ENCODE measurements at places on chromosomes 7 and 10.

DNA sequence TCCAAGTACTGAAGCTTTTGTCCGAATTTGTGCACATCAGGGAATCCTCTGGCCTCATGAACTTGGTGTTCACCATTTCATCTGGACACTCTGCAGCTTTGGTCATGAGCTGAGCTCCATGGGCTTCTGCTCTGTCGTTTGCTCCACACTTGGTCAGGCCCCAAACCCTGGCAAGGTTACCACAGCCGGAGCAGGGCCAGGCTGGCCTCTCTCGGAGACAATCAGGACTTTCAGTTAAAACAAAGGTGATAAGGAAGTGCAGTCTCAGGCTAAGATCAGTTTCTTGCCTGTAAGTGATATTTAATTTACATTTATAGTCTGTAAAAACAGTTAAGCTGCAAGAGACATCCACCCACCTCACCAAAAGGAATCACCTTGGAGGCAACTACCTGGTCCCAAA is 558.9 kb downstream of the PARD3 start:
- DNase-seq = no peak

DNA sequence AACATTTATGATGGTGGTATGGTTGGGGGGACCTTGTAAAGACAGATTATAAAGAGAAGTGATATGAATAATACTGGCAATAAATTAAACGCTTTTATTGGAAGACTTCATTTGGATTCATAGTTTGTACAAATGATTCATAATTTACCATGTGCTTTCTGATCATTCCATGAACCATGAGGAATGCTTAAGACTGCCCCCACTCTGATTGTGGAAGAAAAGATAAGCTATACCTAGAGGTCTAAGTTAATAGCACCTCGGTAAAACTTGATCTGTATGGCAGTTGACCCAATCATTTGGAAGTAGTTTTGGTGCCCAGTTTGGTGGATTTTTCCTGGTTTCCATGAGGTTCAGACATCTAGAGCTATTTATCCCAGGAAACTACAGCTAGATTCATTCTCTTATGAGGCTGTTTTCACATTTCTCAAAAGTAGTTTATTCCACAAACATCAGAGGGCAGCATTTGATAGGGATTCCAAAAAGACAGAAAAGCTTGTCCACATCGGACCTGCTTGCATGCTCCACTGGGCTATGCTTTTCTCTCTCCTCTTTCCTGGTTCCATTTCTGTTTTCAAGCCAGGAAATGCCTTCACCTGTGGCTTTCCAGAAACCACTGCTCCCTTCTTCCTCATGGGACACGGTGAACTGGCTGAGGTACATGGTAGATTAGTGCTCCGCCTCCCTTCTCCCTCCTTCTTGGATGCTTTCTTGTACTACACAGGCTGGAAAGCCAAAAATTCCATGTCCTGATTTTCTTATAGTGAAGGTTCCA is 29.2 kb downstream of the TFAM start:
- peak; percentile 77 for DNase-seq

DNA sequence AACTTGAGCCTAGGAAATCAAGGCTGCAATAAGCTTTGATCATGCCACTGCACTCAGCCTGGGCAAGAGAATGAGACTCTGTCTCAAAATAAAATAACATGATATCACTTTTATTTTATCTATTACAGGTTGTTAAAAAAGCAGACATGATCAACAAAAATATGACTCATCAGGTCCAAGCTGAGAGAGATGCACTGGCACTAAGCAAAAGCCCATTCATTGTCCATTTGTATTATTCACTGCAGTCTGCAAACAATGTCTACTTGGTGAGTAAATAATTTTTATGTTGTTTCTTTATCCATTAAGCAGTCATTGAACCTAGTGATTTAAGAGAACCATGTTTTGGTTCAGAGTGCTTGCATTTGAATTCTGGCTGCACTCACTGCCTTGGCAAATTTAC is 3.3 kb downstream of the MASTL start:
- no peak for DNase-seq

DNA sequence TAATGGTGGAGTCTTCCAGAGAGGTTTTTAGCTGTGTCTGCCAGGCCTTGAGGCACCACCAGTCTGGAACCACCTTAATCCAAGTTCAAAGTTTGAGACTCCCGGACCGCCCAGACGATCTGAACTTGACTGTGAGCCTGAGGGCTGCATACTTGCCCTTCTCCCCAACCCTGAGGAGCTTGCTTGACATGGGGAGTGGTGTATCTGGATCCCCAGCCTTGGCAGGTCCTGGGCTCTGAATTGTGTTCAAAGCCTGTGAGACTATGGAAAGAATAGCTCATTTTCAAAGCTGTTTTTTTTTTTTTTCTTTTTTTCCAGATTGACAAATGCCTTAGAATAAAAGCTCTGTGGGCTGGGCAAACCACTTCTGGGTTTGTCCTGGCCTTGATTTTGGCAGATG is 22.3 kb upstream of the CAMK1D start:
- no peak for DNase-seq

DNA sequence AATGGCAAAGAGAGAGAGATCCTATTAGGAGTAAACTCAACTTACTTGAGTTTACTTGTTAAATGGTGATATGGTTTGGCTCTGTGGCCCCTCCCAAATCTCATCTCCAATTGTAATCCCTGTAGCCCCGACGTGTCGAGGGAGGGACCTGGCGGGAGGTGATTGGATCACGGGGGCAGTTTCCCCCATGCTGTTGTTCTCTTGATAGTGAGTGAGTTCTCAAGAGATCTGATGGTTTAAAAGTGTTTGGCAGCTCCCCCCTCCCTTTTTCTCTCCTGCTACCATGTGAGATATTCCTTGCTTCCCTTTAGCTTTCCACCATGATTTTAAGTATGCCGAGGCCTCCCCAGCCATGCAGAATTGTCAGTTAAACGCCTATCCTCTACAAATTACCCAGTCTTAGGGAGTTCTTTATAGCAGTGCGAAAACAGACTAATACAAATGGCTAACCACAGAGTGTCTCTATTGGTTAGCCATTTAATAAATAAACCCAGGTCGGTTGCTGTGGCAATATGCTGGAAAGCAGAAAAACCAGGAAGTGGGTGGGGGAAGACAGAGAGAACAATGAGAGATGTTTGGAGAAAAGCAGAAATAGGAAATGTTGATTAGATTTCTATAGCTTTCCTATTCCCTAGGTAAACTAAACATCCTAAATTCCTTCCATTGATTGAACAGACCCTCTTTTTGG is 3.0 kb upstream of the STMP1 start:
- no peak for DNase-seq

DNA sequence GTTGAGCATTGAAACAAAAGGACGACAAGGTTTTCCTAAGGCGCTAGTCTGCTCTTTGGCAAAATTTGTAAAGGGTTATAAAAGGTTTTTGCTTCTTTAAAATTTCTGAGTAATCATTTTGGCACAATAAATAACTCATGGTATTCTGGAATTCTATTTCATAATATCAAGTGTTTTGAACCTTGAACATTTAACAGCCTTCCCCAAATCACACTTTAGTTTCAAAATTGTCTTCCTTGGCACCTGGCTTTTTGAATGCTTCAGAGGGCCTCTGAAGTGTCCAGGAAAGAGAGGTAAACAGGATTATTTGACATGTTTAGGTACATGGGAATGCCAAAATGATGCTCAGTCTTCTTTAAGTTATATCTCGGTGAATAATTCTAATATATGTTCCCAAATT is 220.8 kb downstream of the PHF14 start:
- DNase-seq = no peak

DNA sequence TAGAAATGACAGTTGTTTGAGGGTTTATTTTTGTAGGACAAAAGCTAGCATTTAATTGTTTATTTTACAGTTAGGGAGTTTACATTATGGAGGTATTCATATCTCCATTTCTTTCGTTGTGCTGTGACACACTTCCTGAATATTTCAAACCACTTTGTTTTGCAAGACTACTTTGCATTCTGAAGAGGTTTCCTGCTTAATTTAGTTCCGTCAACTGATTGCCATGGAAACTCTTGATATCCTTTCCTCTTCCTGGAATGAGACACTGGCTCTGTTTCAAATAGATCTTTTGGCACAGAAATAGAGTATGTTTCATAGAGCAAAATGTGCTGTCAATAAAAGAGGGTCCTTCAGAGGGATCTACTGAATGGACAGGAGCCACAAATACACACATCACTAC is 159.5 kb upstream of the AGR3 start:
- peak; percentile 85 for DNase-seq

DNA sequence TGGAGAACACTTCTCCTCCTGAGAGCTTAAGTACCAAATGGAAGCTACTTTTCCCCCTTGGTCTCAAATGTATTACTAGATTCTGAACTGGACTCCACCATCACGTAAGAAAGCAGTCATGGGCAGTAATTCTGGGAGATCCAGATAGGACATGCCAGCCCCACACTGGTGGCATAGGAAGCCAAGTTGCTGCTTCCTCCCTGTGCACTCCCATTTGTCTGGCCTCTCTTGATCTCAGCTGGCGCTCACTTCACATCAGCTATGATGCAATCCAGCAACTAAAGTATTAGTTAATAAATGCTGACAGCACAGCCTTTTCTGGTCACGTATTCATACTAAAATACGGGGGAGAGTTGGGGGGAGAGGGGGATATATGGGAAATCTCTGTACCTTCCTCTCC is 3.4 kb upstream of the IL6 start:
- peak; percentile 23 for DNase-seq

DNA sequence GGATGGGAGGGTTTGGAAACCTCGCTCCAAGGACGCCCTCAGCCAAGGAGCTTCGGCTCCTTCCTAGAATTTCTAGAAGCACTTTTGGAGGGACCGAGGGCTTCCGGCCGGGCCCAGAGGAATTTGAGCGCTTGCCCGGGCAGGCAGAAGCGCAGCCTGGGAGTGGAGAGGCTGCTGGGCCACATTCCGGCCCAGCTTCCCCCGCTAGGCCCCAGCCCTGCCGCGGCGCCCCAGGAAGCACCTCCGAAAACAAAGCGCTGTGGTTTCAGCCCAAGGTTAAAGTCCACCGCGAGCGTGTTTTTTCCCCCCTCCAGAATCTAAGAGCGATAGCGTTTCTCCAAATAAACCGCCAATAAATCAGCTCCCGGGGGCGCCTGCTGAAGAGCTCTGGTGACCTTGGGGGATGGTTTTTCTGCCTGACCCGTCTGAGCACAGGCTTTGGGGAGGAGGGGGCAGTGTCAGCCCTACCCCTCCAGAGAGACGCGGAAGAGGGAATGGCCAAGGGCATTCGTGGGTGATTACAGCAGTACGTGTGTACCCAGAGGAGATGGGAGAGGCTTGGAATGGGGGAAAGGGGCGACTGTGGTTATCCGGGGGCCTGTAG is 5.7 kb upstream of the TNRC18 start:
- peak; percentile 68 for DNase-seq

DNA sequence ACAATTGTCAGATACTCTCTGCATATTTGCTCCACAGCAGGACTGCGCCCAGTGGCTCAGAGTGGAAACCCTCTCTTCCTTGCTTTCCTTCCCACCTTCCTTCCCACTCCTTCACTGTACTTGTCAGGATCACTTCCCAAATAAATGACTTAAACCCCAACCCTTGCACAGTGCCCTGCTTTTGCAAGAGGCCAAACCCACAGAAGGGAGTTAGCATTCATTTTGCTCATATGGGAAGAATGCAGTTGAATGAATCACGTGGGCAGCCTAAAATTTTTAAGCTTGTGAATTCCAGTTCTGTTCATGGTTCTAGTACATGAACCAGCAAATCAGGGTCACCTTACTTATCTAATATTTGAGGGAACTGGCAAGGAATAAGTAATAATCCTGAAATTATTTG is 47.7 kb upstream of the SFMBT2 start:
- peak; percentile 57 for DNase-seq

DNA sequence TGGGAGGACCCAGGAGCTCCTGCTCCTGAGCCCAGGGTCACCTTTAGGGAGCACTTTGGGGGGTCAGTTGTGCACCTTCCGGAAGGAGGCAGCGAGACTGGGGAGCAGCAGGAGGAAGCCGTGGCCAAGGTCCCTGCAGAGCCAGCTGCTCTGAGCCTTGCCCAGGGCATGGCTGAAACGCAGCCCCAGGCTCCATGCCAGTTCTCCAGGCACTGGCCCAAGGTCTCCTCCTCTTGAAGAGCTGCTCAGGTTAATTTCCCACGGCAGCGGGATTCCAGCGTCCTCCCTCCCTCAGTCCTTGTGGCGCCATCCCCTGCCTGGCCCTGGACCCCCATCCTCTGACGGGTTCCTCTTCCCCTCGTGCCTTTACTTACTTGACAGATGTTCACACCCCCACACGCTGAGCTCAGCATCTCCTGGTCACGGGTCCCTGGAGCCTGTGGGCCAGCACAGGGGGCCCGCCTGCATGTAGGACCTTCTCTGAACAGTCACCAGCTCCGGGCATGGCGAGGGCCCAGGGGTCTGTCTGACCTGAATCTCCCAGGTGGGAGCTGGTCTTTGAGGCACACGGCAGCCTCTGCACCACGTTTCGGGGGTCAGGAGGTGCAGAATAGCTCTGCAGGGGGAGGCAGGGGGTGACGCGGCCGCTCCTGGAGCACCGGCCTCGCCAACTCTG is 16.7 kb upstream of the CFAP46 start:
- DNase-seq = no peak

DNA sequence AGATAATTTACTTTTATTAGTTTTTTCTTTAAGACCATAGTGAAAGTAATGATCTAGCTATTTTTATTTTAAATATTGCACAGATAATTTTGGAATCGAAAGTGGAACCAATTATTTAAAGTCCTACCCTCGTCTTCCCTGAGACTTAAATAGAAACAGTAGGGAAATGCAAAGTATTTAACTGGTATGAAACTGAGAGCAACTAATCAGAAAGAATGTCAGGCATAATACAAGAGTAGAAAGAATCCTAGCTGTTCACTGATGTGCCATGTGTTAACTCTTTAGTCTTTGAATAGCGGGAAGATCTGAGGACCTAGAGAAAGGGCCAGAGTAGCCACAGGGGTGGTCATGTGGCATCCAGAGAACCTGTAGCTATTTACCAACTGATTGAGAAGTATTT is 630.0 kb downstream of the NRG3 start:
- DNase-seq = no peak

- no peak for DNase-seq
These were observed 9.5 kb downstream of the GLI3 start for GRCh38 chr7:42227541-42227935.

DNA sequence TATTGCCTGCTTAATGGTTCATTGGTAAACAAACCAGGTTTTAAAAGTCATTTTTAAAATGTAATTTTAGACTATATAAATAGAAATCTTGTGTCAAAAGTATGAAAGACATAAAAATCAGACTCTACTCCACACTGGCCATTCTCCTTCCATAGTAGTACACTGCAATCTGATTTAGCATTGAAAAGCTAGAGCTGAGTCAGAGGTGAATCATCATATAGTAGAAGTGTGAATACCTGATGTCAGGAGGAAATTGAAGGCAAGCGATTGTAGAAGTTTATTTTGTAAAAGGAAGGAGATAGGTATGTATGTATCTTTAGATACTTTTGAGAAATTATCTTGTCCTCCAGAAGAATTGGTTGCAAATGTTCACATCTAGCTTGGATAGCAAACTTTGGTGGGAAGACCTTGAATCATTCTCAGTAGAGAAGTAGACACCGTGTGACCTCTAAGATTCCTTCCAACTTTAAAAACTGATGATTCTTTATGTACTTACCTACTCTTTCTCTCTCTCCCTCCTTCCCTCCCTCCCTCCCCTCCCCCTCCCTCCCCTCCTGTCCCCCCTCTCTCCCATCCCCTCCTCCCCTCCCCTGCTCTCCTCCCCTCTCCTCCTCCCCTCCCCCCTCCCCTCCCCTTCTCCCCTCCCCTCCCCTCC is 88.1 kb downstream of the BTAF1 start:
- DNase-seq = peak; percentile 57

- no peak for DNase-seq
These were observed 13.8 kb downstream of the UBE2D1 start for GRCh38 chr10:58348571-58349033.
